ENCODE measurements at places on chromosomes 11 and 22.

DNA sequence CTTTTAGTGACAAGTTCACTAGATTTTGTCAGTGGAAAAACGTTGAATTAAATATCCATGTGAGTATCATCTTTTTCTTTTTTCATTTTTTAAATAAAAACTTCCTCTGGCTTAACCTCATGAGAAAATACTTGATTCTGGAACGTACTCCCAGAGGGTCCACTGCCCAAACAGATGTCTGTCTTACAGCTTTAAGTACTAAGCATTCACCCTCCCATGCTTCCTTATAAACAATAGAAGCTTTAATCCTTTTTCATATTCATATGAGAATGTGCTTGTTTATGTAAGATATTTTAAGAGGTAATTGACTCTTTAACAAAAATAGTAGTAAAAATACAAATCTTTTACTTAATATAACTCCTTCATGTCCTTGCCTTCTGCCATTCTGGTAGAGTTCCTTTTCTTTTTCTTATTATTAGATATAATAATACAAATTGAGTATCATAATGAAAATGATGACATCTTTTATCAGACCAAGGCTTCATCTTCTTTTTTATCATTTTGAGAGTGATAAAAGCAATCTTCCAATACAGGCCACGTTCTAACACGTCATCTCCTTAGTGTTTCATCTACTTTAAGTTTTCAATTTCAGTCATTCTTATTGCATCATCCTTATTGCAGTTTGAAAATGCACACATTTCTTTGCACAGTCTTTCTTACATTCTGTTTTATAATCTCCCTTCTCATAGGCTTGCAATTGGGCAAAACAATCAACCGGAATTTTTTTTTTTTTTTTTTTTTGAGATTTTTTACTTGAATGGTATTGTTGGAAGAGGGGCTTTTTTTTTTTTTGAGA is 69.5 kb upstream of the MYO18B start:
- DNase-seq, result no peak

- no peak for DNase-seq
Observed at GRCh38 chr11:61922539-61922938, 5.2 kb upstream of the RAB3IL1 start.

- DNase-seq, result peak; percentile 74
Observed at GRCh38 chr11:119796363-119797060, 67.5 kb upstream of the NECTIN1 start.

DNA sequence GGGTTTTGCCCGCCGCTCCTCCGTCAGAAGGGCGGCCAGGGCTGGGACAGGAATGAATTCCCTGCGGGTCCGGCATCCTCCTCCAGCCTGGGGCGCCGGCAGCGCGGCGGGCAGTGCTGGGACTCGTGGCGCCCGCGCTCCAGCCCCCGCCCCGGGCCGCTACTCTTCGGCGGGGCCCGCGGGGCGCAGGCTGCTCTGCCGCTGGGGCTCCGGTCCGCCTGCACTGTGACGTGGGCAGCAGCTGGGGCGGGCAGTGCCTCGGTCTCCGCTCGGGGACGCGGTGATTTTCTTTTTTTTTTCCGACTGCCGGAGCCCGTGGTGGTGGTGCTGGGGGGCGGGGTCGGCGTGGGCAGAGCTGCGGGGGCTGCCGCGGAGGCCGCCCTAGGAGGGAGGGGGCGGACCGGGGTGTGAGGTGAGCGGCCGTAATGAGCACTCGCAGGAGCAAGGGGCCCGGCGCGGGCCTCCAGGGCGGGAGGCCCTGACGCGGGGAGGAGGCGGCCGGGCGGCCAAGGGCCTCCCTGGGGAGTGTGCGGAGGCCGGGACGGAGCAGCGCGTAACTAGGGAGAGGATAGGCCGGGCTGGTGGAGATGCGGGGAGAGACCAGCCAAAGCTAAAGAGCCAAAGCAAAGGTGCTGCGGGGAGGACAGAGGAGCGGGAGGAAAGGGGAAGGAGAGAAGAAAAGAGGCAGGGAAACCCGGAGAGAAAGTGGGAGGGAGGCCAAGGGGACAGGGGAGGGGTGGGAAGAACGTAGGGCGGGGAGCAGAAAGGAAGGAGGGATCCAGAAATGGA is 73.3 kb upstream of the ZBED5 start:
- DNase-seq, result no peak

DNA sequence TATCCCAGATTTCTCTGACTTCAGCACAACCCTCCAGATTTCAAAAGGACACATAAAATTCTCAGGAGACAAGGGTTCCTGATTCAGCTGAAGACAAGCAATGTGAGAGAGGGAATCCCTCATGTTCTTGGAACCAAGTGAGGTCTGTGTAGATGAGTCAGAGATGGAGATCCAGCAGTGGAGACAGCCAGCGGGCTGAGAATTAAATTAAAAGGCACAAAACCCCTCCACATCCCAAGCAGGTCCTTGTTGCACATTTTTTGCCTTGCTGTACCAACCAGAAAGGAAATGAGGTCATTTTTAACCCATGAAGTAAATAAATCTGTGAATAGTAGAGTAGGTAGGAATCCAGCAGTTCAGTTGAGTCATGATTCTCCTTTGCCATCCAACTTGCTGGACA is 9.7 kb downstream of the MTNR1B start:
- DNase-seq, result no peak
